ENCODE measurements at places on chromosomes 16 and 17. TPM values are rescaled to one million over a fixed set of nuclear protein-coding genes. Genes with fewer than 3 reads are reported as not detected.

The TCF25 gene
- 431 TPM for total RNA-seq

The SLX4 gene
- 5.4 TPM for total RNA-seq

The CBX2 gene
- 0.81 TPM for total RNA-seq

The CACNG3 gene
- total RNA-seq = not detected

The DPEP1 gene
- not detected for total RNA-seq

- DNase-seq = no peak
Observed at GRCh38 chr17:57574040-57574513, 171.0 kb downstream of the CCDC182 start.

DNA sequence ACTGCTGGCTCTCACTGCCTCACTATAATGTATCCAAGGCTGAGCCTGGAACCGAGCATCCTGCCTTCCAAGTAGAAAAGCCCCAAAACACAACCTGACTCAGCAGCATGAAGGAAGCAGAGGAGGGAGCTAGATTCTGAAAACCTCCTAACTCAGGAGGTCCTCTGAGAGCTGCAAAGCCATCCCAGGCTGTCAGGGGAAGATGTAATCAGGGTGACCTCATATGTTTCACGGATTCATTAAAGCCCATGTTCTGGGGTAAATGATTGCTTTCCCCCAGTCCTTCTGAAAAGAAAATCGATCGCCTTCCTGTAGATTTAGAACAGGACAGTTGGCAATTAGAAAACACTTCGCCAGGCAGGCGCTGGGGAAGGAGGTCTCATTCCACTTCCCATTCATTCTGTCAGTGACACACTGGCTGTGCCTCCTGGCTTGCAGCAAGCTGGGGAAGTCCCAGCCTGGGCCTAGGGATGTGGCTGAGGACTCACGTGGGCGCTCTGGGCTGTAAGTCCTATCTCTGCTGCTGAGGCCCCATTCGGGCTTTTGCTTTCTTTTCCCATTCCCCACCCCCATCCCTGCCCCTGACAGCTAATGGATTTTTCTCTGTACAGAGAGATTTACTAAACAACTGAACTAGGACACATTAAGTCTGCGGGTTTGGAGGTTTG lies 75.7 kb upstream of the TMEM132E start:
- no peak for DNase-seq

DNA sequence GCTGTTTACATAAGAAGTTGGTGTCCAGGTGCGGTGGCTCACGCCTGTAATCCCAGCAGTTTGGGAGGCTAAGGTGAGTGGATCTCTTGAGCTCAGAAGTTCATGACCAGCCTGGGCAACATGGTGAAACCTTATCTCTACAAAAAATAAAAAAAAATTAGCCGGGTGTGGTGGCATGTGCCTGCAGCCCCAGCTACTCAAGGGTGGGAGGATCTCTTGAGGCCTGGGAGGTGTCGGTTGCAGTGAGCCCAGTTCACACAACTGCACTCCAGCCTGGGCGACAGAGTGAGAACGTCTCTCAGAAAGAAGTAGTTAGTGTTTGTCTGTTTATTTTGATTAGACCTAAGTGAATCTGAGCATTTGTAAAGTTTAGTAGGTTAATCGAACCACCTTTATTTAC lies 12.8 kb downstream of the DDX19A start:
- DNase-seq = no peak
